Vein endothelial cell (primary cell): ENCODE measurements at places on chromosomes 1 and 21. TPM values are rescaled to one million over a fixed set of nuclear protein-coding genes. Genes with fewer than 3 reads are reported as not detected.

MMEL1 gene
- 0.38 and 5.9 TPM in 2 replicates for total RNA-seq

OPN3 gene
- 12.8 and 23.5 TPM in 2 replicates for total RNA-seq

ADAMTS4 gene
- 14.0 and 44.2 TPM in 2 replicates for total RNA-seq

GNAI3 gene
- 16.0 and 21.6 TPM in 2 replicates for total RNA-seq

TNNT2 gene
- total RNA-seq: not detected in 2 replicates

CSF3R gene
- total RNA-seq: not detected in 2 replicates

OR2M3 gene
- total RNA-seq: not detected in 2 replicates

SPTA1 gene
- 5.9 and 14.6 TPM in 2 replicates for total RNA-seq

TTC39A gene
- total RNA-seq: 1.2 and 2.3 TPM in 2 replicates

RRP15 gene
- total RNA-seq: 4.9 and 8.5 TPM in 2 replicates

EPHA2 gene
- 158 and 218 TPM in 2 replicates for total RNA-seq

TRABD2B gene
- under 0.01 TPM in 1 of 2 replicates, not detected in the other for total RNA-seq

USH2A gene
- total RNA-seq: not detected in 2 replicates

BCAN gene
- 0.10 TPM in 1 of 2 replicates, not detected in the other for total RNA-seq

SCYL3 gene
- total RNA-seq: 6.6 and 7.8 TPM in 2 replicates

GPR161 gene
- total RNA-seq: 20.6 and 26.3 TPM in 2 replicates

IL20 gene
- total RNA-seq: not detected in 2 replicates

RXFP4 gene
- total RNA-seq: not detected in 2 replicates

FBXO42 gene
- total RNA-seq: 17.2 and 20.3 TPM in 2 replicates

SPRTN gene
- 19.6 and 21.3 TPM in 2 replicates for total RNA-seq

S100A14 gene
- not detected in 2 replicates for total RNA-seq

CENPF gene
- 20.9 and 45.8 TPM in 2 replicates for total RNA-seq

WDR64 gene
- total RNA-seq: not detected in 2 replicates

YOD1 gene
- total RNA-seq: 8.2 and 10.3 TPM in 2 replicates
